ENCODE measurements at places on chromosomes 6 and 20.

DNA sequence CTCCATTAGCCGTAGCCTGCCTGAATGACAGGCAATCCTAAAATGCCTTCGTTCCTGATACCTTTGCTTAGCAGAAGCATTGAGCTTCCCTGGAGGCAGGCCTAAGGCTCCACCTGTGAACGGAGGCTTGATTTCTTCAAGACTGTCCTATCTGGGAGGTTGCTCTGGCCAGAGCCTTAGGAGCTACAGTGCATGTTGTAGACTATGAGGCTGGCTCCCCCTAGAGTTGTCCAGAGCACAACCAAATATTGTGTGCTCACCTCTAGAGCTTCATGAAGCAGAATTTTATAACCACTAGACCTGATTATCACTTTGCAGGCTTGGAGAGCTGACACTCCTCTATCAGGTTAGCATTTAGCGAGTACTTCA, 217.8 kb downstream of the MAFB start:
- no peak for DNase-seq

DNA sequence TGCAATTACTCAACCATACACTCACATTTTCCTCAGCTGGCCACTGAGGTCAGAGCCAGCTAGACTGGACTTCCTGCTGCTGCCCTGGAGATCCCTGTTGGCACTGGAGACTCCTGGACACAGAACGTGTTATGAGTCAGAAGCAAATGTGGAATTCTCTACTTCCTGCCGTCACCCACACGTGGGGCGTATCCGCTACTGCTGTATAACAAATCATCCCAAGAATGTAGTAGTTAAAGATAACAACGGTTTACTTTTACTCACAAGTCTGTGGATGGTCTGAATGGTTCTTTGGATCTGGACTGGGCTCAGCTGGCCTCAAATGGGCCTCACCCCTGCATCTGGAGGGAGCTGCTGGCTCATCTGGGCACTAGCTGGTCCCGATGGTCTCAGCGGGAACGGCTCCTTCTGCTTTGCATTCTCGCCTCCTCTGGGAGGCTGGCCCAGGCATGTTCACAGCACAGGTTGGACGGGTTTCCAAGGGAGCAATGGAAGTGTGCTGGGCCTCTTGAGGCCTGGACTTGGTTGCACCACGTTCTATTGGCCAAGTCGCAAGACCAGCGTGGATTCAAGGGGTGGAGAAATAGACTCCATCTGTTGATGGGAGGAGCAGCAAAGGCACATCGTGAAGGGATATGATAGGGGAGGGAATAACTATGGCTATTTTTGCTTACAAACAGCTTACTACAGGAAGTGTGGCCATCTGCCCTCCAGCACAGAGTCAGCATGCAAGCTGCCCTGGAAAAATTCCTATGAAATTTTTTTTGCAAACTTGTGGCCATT, 118.5 kb downstream of the SNX5 start:
- no peak for DNase-seq

DNA sequence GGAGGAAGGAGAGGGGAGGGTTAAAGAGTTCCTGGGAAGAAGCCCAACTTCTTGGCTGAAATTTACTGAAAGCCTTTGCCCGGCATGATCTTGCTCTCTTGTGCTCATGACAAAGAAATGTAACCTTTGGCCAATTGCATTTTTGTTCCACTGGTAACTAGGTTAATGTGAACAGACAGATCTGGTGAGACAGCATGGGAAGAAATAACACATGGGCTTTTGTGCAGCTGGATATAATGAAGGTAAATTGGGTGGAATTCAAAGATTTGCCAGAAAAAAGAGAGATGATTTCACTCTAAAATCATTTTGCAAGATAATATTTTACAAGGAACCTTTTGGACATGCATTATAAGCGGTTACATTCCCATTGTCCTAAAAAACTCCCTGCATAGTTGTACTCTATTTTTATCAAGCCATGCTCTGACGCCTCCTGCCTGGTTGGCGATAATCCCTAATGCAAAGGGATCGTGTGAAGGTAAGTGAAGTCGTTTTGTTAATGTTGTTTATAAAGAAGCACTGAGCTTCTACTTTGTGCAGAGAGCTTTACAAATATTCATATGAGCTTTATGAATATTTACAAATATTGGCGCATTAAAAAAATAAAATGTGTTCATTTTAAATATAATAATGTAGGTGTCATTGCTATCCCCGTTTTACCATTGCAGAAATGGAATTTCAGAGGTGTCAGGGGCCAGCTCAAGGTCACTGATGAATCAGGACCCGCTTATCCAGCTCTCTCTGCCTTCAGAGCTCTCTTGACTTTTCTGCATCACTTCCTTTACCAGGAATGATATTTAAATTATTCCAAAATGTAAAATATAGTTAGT, 161.3 kb upstream of the AGPAT4 start:
- no peak for DNase-seq

GRCh38 chr6:136502786-136503185, 47.4 kb downstream of the MAP7 start:
- DNase-seq, result no peak

GRCh38 chr6:20811109-20811761, 277.0 kb downstream of the CDKAL1 start:
- no peak for DNase-seq

DNA sequence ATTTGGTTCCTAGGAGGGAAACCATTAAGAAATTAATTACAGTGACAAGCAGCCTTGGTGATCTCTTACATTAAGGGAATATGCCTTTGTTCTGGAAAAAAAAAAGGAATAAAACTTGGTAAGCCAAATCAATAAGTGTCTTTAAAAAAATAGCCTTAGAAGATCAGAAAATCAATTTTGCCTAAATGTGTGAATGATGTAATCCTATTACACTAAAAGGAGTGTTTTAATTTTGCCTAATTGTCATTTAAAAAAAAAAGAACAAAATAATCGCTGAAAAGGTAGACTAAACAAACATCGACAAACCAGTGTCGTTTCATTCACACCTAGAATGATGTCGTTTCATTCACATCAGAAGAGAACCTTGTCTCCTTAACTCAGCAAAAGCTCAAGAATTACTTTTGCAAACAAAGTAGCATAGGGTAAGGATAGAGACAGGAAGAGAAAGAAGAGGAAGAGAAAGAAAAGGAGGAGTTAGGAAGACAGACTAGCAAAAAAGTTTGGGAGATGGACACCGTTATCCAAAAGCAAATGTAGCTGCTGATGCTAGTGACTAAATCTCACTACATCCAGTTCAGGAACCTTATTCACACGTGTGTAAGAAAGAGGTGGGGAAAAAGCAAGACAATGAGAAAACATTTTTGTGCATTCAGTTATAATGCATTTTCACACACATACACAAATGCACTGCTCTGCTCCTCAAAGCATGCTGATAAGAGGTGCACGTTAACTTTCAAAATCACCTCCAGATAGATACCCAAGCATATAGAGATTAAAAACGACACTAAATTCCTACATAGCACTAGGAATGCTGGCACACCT, 60.6 kb downstream of the HIVEP2 start:
- no peak for DNase-seq

GRCh38 chr6:16433338-16433890, 195.0 kb downstream of the GMPR start:
- no peak for DNase-seq

DNA sequence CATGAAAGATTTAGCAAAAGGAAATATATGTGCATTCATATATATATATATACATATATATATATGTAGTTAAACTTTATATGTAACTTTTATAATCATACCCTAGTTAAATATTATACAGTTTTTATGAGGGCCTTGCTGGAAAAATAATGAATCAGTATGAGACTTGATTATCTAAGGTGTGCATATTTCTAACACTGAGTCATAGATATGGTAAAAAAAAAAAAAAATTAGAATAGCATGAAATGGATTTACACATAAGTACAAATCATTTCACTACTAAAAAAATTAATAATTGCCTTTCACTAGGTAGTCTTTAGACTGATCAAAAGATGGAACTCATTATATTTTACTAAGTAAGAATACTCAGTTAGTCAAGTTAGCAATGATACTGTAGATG, 51.3 kb upstream of the DST start:
- DNase-seq, result no peak

DNA sequence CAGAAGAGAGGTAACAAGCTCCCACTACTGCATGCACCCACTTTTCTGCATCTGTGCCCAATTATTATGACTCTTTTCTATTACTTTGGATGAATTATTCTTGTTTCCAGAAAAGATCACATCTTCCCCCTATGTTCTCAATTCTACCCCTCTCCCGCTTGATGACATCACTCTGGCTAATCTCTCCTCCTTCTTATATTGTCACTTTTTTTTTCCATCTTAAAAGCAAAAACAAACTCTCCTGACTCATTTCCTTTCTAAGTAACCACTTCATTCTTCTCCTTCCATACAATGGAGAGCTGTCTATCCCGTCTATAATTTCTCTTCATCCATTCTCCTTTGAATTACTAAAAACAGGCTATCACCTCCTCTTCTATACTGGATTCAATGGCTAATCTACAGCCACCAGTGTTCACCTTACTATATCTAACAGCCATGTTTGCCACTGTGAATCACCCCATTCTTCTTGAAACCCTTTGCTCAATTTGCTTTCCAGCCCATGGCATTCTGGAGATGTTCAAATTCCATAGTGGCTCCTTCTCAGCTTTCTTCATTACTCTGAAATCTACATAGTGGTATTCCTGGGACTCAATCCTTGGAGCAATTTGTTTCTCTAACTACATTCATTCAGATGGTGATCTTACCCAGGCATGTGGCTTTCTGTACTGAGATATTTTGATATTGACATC, 378.4 kb downstream of the ARHGAP18 start:
- DNase-seq, result no peak

DNA sequence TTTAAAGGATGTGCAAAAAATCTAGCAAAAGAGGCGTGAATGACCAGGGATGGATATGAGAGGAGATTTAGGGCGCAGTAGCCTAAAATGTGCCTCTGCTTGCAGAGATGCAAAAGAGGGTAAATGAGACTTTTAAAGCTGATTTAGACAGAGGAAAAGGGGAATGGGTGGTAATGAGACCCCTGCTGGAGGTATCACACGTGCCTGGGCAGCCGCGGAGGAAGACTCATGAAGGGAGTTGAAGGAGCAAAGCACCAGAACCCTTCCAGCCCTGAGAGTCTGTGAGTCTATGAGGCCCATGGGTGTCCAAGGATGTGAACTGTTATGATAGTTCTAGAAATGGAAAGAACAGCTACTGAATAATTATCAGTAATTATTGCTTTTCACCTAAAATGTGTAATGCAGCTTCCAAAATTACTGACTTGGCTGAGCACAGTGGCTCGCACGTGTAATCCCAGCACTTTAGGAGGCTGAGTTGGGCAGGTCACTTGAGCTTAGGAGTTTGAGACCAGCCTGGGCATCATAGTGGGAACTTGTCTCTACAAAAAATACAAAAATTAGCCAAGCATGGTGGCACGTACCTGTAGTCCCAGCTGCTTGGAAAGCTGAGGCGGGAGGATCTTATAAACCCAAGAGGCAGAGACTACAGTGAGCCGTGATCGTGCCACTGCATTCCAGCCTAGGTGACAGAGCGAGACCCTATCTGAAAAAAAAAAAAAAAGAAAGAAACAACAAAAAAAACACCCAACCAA, 38.2 kb upstream of the TIAM2 start:
- no peak for DNase-seq

DNA sequence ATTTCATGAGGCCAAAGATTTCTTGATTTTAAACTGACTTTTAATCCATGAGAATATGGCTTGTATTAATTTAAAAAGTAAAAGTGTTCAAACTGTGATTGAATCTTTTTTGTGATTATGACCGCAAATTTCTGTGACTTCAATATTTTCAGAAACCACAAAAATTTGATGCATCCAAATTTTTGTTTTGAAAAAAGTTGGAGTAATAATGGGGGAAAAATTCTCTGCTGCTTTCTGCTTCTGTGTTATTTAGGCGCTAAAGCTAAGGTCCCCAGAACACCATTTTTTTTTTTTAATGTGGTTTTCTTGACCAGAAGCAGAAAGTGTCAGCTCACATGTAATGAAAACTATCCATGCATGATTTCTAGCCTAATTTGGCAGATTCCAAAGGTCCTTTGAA, 65.3 kb downstream of the GRIK2 start:
- no peak for DNase-seq

DNA sequence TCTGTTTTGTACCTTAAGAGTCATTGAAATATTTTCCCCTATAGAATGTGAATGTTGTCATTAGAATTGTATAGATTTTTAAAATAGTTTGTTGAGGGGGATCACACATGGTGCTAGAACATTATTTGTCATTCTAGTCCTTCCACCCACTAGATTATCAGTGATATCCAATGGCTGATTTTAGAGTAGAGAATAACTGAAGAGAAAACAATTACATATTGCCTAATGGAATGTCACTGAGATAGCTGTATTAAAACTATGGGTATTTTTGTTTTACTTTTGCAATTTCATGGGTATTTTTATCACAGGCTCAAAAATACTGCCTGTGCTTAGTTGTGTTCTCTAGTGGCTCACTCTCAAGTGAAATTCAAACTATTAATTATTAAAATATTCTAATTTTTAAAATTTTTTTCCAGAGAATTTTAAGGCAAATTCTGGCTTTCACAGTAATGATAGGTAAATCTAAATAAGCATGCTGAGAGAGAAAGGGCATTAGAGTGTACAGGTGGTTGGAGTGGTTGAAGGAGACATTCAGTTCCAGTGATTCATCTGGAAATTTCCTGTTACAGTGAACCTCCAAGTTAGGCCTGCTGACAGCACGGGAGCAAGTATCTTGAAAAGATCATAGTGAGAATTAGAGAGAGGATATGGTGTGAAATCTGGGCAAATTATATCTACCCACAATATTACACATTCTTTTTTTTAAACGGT, 399.6 kb downstream of the NKAIN2 start:
- DNase-seq, result no peak

DNA sequence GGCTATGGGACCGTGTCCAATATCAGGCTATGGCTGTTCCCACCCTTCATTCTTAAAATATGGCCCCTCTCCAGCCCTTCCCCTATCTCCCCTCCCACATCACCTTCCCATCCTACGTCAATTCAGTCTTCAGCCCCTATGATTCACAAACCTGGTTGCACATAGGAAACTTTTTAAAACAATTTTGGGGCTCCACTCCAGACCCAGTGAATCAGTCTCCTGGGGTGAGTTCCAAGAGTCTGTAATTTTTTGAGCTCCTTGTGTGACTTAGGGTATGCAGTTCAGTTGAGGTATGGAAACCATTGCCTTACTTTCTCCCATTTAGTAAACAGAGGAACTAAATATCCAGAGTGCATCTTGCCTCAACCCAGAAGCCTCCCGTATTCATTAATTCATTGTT, 5.5 kb downstream of the HNF4A start:
- no peak for DNase-seq

- no peak for DNase-seq
These were observed 202.4 kb downstream of the MOXD1 start for GRCh38 chr6:132198896-132199295.

- DNase-seq, result no peak
These were observed 28.3 kb downstream of the PPP1R16B start for GRCh38 chr20:38833857-38834164.

DNA sequence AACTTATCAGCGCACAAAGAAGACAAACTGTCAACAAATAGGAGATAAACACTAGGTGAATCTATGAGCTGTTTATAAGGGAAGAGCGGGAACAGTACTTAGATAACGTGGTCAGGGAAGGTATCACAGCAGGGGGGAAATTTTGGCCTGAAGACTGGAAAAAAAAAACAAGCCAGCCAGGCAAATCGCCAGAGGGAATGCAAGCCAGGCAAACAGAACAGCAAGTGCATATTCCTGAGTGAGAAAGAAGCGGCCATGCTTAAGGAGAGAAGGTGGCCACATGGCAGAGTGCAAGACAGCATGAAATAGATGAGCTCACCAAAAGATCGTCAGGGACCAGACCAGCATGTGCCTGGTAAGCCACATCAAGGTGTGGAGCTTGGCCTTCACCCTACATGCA, 466.5 kb upstream of the ARID1B start:
- no peak for DNase-seq
